Tibial artery (tissue), 4 donors: ENCODE measurements at places on chromosomes 4 and X.

- no peak for DNase-seq
These were observed 158.9 kb upstream of the MAD2L1 start for GRCh38 chr4:120225527-120225926.

GRCh38 chrX:20330545-20330944 is 63.8 kb upstream of the RPS6KA3 start:
- no peak for DNase-seq

GRCh38 chr4:153427363-153428071 is 38.6 kb upstream of the TMEM131L start:
- DNase-seq, result no peak

GRCh38 chrX:112802541-112802940 is 38.1 kb downstream of the AMOT start:
- no peak for DNase-seq

DNA sequence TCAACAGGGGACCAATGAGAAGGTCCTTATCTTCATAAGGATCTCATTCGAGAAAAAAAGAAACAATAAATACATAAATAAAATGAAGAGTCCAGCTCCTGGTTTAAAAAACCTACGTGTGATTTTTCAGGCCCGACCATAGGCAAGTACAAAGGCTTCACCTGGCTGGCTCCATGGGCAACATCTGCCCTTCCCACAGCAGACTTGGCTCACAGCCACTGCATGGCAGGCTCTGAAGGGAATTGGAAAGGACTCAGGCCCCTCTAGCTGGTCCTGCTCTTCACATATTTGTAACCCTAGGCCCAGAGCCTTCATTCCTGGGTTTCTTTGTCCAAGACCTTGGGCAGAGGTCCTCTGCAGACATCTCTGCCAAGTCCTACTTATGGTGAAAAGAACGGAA is 228.1 kb downstream of the QDPR start:
- no peak for DNase-seq

- DNase-seq, result no peak
These were observed 25.8 kb downstream of the FGFRL1 start for GRCh38 chr4:1036976-1037810.

DNA sequence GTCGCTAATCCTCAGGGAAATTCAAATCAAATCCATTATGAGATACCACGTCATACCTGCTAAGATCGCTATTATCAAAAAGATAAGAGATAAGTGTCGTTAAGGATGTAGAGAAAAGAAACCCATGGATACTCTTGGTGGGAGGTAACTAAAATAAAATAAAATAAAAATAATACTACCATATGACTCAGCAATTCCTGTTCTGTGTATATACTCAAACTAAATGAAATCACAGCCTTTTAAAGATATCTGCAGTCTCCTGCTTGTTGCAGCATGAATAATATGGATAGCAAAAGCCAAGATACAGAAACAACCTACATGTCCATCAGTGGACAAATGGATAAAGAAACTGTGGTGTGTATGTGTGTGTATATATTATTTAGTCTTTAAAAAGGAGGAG is 105.8 kb upstream of the IL15 start:
- DNase-seq, result no peak

DNA sequence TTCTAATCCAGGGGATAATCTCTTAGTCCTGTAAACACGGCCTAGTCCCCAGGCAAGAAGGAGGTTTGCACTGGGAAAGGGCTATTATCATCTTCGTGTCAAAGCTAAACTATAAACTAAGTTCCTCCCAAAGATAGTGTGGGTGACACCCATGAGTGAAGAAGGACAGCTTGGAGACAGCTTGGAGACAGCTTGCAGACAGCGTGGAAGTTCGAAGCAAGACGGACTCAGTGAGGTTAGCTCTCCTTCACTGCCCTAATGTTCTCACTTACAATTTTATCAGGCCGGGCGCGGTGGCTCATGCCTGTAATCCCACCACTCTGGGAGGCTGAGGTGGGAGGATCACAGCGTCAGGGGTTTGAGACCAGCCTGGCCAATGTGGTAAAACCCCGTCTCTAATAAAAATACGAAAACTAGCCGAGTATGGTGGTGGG is 19.2 kb upstream of the PLCXD1 start:
- no peak for DNase-seq
